ENCODE measurements at places on chromosomes 7 and 10. TPM values are rescaled to one million over a fixed set of nuclear protein-coding genes. Genes with fewer than 3 reads are reported as not detected.

The LIPN gene
- total RNA-seq, result 1.4 TPM

GRCh38 chr10:128642023-128642422, 515.8 kb upstream of the MKI67 start:
- no peak for DNase-seq

The BAMBI gene
- 6.9 TPM for total RNA-seq

DNA sequence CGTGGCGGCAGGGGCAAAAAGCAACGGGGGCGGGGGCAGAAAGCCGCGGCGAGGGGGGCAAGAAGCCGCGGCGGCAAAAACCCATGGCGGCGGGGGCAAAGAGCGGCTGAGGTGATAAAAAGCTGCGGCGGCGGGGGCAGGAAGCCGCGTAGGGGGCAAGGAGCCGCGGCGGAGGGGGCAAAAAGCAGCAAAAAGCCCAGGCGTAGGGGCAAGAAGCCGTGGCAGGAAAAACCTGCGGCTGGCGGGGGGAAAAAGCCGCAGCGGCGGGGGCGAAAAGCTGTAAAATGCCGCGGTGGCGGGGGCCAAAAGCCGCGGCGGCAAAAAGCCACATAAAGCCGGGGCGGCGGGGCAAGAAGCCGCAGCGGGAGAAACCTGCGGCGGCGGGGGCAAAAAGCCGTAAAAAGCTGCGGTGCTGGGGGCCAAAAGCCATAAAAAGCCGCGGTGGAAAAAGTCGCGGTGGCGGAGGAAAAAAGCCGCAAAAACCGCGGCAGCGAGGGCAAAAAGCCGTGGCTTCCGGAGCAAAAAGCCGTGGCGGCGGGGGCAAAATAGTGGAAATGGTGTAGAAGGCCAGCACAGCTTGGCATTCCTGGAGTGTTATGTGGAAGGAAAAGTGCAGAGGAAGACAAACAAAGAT, 487.8 kb downstream of the ZNF33B start:
- DNase-seq, result no peak

GRCh38 chr7:69723663-69724062, 125.4 kb downstream of the AUTS2 start:
- DNase-seq, result no peak

- no peak for DNase-seq
These were observed 47.2 kb downstream of the FAM107B start for GRCh38 chr10:14727465-14727864.

The TAS2R5 gene
- total RNA-seq, result 4.6 TPM

The BCCIP gene
- total RNA-seq, result 93.8 TPM

DNA sequence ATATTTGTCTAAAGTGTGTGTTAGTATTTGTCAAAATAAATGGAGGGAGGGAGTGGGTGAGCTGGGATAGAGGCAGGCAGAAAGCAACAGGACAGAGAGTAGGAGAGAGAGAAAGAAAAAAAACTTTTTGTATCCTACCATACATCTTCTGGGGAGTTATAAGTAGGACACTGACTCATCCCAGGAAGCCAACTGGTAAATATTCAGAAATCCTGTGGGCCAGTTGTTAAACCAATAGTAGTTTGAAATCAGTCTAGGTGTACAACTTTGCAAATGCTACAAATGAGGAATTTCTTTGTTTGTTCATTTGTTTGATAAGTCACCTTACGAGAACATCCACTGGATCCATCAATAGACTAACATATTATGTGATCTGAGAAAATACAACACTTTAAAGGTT, 980.9 kb downstream of the GATA3 start:
- no peak for DNase-seq

The ZNF488 gene
- 0.25 TPM for total RNA-seq

- DNase-seq, result no peak
These were observed 2.8 kb downstream of the TSC22D4 start for GRCh38 chr7:100476101-100476780.

- no peak for DNase-seq
These were observed 169.3 kb downstream of the FAM107B start for GRCh38 chr10:14605231-14605925.

DNA sequence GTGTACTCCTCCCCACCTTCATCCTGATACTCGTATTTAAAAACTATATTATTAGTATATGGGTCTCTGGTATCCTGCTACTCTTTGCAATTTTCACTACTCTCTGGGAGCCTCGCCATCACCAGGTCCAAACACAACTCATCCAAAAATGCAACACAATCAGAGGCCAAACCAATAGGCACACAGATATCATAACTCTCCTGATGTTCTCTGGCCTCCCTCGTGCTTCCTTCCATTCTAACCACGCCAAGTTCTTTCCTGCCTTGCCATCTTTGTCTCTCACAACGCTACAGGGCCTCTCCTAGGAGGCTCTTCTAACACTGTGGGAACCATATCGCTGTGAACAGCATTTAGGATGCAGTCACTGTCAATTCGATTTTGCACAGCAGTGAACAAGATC, 7.3 kb downstream of the RHEB start:
- DNase-seq, result no peak

GRCh38 chr7:90383422-90383821, 19.8 kb upstream of the CLDN12 start:
- no peak for DNase-seq

GRCh38 chr10:42475168-42476098, 162.9 kb downstream of the ZNF33B start:
- DNase-seq, result no peak

GRCh38 chr7:66157060-66157459, 42.4 kb downstream of the CRCP start:
- DNase-seq, result no peak

DNA sequence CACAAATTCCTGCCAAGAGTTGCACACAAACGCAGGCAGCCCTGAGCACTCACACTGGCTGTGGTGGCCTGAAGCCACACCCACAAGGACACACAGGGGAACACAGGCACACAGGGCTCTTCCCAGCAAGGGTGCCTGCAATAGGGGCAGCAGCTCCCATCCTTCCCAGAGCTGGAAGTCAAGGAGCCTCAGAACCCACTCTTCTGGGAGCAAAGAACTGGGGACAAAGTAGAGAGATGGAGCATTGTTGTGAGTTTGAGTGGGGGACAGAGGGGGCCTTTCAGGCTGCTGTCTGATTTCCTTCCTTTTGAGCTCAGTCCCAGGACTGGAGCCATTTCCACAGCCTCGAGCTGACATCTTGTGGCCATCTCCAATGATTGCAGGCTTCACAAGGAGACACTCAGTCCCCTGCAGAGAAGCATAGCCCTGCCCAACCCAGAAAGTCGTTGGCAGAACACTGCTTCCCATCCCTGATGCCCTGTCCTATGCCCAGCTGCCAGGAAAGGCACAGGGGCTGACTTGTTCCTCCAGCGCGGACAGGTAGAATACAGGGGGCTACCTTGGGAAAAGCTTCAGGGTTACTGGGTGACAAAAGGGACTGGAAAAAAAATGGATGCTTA, 34.4 kb upstream of the SLF2 start:
- no peak for DNase-seq

The OPN1SW gene
- total RNA-seq, result not detected

GRCh38 chr7:19437446-19437845, 271.4 kb downstream of the POLR1F start:
- no peak for DNase-seq

DNA sequence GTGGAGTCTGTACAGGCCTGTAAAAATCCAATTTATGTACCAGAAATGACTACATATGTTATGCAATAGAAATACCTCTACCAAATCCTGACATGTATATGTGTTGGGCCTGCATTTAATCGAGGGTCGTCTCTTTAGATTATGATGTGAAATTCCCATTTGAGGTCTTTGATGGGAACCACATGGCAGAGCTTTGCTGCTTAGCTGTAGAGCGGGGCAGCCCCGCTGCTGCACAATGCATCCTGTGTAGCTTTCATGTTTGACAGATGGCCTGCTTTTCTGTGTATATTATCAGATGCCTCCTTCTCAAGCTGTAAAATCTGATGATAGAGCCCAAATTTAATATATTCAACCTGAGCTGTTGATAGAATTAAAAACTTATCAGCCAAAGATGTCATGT, 65.8 kb downstream of the RAB18 start:
- no peak for DNase-seq

- no peak for DNase-seq
These were observed 270.5 kb upstream of the PODXL start for GRCh38 chr7:131826960-131827359.

The FAM171A1 gene
- total RNA-seq, result 14.8 TPM

DNA sequence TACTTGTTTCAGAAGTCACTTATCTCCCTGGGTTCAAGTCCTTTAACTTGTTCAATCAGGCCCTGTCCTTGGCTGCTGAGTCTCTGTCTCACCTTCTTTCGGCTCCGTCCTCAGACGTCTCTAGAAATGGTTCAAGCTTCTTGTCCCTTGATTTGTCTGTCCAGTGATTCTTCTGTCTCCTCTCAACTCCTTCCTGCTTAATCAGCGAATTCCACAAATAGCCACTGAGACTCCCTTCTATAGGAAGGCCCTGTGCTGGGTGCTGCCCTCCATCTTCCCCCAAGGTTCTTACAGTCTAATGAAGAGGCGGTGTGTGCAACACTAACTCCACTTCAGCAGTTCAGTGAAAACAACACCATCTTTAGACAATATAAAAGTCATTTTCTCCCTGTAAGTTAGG, 12.7 kb downstream of the FAM241B start:
- no peak for DNase-seq

DNA sequence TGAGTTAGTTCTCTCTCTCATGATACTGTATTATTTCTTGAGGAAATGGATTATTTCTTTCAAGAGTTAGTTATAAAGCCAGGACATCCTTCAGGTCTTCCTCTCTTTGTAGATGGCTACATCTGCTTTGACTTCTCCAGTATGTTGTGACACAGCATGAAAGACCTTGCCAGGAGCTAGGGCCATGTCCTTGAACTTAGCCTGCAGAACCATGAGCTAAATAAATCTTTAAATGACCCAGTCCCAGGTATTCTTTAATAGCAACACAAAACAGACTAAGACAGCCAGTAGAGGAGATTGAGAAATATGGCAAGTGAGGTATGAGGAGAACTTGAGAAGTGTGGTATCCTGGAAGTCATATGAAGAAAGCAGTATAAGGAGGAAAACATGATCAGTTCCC, 214.9 kb upstream of the PPP1R3A start:
- DNase-seq, result no peak

GRCh38 chr7:129886167-129886817, 66.5 kb downstream of the UBE2H start:
- no peak for DNase-seq

- no peak for DNase-seq
These were observed 77.2 kb downstream of the EXOC4 start for GRCh38 chr7:133330085-133330484.

The PRKAR2B gene
- 97.3 TPM for total RNA-seq

DNA sequence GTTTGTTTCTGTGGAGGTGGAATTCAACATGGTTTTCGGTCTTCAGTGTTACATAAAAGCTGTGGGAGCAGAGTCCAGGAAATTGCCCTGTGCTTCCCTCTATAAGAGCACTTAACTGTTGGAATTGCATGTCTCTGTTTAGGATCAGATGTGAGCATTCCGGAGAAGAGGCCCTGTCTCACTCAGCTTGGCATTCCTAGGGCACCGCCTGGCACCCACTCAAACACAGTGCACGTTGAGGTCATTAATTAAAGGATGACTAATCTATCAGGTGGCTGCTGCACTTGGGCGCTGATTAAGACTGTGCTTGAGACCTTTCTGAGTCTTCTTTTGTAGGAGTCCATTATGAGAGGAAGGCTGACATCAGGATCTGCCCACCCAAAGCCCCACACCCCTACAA, 82.8 kb upstream of the VIPR2 start:
- peak; percentile 44 for DNase-seq

The METTL27 gene
- total RNA-seq, result not detected

DNA sequence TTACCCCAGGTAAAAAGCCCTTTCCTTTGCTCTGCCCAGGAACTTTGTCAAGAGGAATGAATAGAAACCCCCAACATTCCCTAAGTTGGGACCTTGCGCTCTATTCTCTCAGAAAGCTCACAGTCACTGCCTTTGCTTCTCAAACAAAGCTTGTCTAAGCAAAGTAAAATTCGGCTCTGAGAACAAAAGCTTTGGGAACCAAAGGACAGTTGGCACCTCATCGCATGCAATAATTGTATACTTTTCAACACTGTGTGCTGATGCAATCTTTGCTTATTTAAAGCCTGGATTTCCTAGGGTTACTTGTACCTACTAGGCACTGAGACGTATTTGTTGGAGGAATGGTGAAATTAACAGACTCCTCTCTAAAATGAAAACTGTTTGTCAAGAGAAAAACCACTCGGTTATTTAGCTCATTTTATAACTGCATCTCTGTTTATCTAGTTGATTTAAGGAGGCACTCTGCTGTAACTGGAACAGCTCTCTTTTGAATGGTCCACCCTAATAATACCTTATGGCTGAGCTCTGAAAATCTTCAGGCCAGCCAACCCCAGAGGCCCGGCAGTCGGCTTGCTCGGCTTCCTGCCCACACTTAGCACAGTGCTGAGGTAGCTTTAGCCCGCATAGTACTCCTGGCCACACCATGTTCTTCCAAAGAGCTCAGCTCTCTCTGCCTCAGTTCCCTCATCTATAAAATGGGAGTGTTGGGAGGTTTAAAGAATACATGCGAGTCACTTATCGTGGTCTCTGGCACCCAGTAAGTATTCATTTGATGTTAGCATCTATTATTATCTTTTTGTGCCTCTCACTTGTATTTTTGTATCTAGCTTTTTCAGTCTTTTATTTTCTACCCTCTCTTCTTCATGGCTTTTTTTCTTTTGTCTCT, 80.2 kb upstream of the PRR15 start:
- no peak for DNase-seq

The SVOPL gene
- total RNA-seq, result not detected

- no peak for DNase-seq
These were observed 735.9 kb downstream of the GATA3 start for GRCh38 chr10:8790390-8790789.

The WEE2 gene
- total RNA-seq, result not detected

DNA sequence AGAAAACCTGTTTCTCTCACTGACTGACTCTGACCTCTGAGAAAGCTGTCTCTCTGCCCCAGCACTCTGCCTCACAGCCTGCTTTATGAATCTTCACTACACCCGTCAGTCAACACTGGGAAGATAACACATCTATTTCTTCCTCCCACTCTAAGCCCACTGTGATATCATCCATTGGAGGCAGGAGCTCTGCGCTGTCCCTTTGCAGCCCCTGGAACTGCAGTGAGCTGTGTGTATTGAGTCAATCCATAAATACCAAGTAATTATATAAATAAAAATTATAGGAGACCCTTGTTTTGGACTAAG, 17.2 kb upstream of the FXYD4 start:
- no peak for DNase-seq

The SCD gene
- 266 TPM for total RNA-seq

GRCh38 chr7:8965177-8965576, 531.8 kb downstream of the NXPH1 start:
- DNase-seq, result no peak

The IGFBP1 gene
- total RNA-seq, result not detected

GRCh38 chr7:4835398-4836205, 26.2 kb downstream of the PAPOLB start:
- no peak for DNase-seq

GRCh38 chr10:120422457-120422856, 34.6 kb upstream of the PLPP4 start:
- DNase-seq, result no peak

The HOXA10 gene
- total RNA-seq, result 0.63 TPM

The ZEB1 gene
- 128 TPM for total RNA-seq

The MAD1L1 gene
- total RNA-seq, result 27.5 TPM

The SPDYE9 gene
- not detected for total RNA-seq

The SLC25A13 gene
- 25.1 TPM for total RNA-seq

- DNase-seq, result peak; percentile 23
These were observed 699.9 kb downstream of the INHBA start for GRCh38 chr7:41002741-41003610.
